ENCODE measurements at places on chromosomes 7 and 10.
A peak's percentile ranks its signal among the peaks of the same experiment; 100 is the strongest.

- no peak for DNase-seq
These were observed 680.5 kb downstream of the PARD3 start for GRCh38 chr10:34134602-34135001.

DNA sequence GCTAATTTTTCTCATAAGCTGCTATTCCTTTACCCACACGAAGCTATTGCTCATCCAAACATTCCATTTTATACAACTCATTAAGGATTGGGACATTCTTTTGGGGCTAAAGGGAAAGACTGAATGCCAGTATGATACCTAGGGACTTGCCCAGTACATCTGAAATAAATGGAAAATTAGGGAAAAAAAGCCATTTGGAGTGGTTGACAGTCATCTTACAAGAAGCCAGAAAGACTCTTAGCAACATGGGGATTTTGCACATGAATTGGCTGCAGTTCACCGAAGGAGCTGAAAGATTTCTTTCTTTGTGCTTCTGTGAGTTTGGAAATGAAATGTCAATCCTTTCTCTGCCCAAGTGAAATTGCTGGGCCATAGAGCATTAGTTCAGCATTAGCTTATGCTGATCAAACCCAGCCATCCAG lies 43.3 kb upstream of the MTURN start:
- no peak for DNase-seq

GRCh38 chr7:86485827-86486226 lies 157.9 kb upstream of the GRM3 start:
- no peak for DNase-seq

DNA sequence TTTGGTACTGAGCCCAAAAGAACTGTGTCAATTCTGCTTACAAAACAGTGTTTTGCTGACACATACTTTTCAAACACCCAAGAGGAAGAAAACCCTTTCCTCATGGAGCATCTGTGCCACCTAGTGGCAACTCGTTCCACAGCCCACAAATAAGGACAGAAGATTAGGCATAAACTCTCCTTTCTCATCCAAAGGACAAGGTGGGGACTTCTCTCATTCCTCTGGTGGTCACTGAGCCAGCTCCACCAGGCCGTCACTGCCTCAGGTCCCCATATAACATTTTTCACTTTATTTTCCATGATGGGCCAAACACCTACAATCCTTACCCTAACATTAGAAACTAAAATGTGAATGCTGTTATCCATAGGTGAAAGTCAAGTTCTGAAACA lies 76.9 kb downstream of the RNF216 start:
- peak; percentile 81 for DNase-seq

- DNase-seq = no peak
These were observed 497.6 kb upstream of the PHF14 start for GRCh38 chr7:10475940-10476641.
